Amniotic stem cell (primary cell): ENCODE measurements at places on chromosomes 4 and X.

- no peak for DNase-seq
Observed at GRCh38 chrX:38178396-38178795, 42.3 kb downstream of the SRPX start.

- DNase-seq = no peak
Observed at GRCh38 chr4:168995537-168996295, 14.3 kb downstream of the CBR4 start.

DNA sequence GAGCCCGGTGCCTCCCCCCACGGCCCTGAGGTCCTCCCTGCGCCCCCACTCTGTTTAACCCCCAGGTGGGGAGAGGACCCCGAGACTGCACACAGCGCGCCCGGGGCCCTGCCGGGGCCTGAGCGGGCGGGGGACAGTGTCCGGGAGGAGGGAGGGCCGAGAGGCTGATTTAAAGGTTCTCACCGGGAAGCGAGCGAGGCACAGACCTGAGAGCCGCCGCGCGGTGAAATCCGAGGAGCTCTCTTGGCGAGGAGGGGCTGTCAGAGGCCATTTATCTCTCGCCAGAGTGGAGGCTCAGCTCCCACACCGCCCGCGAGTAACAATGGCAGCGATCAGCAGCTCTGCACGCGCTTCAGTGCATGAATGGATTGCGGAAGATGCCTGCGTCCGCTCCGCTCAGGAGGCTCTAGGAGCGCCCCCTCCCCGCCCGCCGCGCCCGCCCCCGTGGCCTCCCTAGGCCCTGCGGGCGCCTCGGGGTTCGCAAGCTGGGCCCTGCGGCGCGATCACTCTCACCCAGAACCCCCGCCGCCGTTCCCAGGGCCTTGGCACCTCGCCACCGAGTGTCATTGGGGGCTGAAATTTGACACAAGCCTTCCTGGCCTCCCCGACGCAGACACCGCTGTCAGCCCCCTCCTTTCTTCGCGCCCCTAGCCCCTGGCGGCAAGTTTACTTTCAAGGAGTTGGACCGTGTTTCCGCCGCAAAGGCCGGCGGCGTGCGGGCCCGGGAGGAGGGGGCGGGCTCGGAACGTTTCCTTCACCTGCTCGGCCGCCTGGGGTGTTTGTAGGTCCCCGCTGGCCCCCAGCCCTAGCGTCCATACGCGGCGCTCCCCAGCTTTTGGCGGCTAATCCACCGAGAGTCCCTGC lies 48.7 kb upstream of the BCOR start:
- DNase-seq = no peak

GRCh38 chrX:21374994-21375707 lies 933 bp downstream of the CNKSR2 start:
- no peak for DNase-seq

- DNase-seq = no peak
Observed at GRCh38 chr4:105547769-105548168, 4.7 kb upstream of the ARHGEF38 start.

DNA sequence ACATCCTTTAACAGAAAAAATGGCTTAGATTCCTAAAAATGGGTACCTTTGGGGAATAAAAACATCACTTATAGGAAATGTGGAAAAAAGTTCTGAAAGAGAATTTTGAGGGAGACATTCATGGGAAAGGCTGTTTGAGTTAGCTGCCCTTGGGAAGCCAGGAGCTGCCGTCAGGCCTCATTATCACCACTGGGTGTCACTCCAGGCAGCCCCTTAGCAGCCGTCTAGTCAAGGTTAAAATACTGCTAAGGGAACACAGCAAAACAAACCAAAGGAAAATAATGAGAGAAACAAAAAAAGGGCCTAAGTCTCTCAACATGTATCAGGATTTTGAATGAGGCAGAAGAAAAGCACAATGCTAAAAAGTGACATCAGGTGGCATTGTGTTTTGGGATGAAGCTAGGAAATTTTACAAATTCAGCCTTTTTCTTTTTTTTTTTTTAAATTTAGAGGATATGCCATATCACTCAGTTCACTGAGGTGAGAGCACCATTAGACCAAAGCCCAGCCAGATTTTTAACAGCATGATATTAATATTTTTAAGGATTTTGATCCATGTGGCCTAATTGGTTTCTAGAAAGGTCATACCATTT lies 235.3 kb downstream of the GPAT3 start:
- peak; percentile 40 for DNase-seq

DNA sequence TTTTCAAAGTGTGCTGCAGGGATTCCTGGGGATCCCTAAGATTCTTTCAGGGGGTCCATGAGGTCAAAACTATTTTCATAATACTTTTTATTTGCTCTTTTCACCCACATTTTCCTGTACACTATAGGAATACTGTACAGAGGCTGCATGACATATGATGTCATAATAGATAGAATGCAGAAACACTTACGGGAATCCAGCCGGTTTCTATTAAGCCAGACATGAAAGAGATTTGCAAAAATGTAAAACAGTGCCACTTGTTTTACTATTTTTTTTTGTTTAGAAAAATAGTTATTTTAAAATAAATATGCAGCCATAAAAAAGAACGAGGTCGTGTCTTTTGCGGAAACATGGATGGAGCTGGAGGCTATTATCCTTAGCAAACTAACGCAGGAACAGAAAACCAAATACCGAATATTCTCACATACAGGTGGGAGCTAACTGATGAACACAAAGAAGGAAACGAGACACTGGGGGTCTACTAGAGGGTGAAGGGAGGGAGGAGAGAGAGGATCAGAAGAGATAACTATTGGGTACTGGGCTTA lies 5.0 kb downstream of the ZFX start:
- no peak for DNase-seq

DNA sequence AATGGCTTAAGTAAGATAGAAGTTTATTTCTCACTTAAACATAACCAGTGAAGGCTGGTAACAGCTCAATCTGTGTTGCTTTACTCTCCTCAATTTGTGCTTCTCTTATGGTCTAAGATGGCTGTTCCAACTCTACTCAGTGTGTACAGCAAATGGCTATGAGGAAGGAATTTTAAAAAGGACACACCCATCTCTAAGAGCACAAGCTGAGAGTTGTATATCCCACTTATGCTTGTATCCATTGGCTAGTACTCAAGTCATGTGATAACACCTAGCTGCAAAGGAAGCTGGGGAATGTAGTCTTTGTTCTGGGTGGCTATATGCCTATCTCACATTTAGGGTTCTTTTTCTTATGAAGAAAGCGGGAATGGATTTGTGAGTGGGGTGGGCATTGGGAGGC lies 63.3 kb downstream of the GPAT3 start:
- DNase-seq = no peak
